CD4-positive, alpha-beta T cell treated with Interleukin-12 subunit alpha and Interleukin-12 subunit beta, for 1 hour (primary cell): ENCODE measurements at places on chromosomes 7 and 10.

- DNase-seq, result no peak
Observed at GRCh38 chr7:31271641-31272405, 68.7 kb downstream of the NEUROD6 start.

- DNase-seq, result no peak
Observed at GRCh38 chr10:10872035-10872673, 145.5 kb upstream of the CELF2 start.

- DNase-seq, result no peak
Observed at GRCh38 chr10:120051671-120052070, 159.1 kb downstream of the SEC23IP start.

- no peak for DNase-seq
Observed at GRCh38 chr7:105210721-105211205, 178.0 kb downstream of the SRPK2 start.

- no peak for DNase-seq
Observed at GRCh38 chr7:122970740-122971725, 24.5 kb downstream of the TAS2R16 start.

GRCh38 chr10:91251430-91252056 lies 31.1 kb downstream of the PCGF5 start:
- DNase-seq, result peak; percentile 72

DNA sequence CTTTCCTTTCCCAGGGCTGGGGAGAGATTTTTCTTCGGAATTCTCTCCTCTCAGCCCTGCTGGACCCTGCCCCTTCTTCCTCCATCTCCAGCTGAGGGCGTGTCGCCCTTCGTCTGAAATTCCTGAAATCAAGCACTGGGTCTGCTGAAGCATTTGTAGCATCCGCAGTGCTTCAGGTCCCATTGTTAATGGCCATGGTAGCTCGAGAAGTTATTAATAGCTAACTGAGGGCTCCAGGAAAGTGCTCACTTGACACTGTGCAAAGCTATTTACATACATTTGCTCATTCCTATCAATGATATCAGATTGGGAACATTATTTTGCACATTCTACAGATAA lies 515 bp downstream of the FAM149B1 start:
- no peak for DNase-seq

GRCh38 chr10:60572511-60573194 lies 183.0 kb upstream of the ANK3 start:
- no peak for DNase-seq

- DNase-seq, result no peak
Observed at GRCh38 chr10:130190737-130191115, 54.5 kb downstream of the GLRX3 start.

DNA sequence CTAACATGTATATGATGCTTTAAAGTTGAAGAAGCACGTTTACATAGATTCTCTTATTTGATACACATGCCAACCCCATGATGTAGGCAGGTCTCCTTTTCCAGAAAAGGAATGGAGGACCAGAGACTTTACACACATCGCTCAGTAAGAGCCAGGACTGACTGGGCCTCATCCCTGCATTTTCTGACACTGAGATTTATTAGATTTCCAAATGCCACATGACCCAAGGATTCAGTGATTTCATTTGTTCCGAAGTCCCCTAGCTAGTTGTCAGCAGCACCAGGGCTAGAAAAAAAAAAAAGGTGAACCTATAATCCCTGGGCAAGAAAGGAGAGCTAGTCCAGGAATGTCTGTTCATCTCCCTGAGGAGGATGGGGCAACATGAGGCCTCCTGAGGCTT lies 143.3 kb upstream of the AGK start:
- no peak for DNase-seq

DNA sequence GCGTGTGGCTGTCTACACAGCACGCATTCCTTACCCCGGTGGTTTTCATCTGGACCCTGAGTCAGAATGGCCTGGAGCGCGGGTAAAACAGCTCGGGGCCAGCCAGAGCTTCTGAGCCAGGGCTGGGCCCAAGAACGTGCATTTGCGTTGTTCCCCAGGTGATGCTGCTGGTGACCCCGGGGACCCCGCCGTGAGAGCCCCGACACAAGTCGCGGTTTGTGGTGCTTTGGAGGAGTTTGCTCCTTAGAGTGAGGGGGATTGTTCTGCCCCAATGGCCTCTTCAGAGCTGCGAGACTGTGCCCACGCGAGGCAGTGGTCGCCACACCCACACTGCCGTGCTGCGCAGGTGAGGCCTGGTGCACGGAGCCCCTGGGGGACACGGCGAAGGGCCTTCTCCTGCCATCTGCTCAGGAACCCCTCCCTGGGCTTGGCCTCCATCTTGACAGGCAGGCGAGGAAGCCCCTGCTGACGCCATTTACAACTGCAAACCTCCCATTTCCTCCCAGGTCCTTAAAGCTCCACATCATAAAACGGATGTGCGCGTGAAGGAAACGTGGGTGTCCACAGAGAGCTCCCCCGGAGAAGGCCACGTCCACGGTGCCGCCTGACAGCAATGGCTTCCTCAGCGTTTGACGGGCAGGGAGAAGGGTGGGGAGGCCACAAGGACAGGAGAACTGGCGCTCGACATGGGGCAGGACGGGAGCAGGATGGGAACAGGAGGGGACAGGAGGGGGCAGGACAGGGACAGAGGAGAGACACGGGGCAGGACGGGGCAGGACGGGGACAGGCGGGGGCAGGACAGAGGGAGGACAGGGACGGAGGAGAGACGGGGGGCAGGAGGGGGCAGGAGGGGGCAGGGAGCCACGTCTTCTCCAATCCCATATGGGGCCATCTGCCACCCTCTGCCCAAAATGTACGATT lies 477.2 kb downstream of the DNAJB6 start:
- DNase-seq, result no peak

GRCh38 chr7:158999496-158999895 lies 143.1 kb downstream of the DYNC2I1 start:
- no peak for DNase-seq

DNA sequence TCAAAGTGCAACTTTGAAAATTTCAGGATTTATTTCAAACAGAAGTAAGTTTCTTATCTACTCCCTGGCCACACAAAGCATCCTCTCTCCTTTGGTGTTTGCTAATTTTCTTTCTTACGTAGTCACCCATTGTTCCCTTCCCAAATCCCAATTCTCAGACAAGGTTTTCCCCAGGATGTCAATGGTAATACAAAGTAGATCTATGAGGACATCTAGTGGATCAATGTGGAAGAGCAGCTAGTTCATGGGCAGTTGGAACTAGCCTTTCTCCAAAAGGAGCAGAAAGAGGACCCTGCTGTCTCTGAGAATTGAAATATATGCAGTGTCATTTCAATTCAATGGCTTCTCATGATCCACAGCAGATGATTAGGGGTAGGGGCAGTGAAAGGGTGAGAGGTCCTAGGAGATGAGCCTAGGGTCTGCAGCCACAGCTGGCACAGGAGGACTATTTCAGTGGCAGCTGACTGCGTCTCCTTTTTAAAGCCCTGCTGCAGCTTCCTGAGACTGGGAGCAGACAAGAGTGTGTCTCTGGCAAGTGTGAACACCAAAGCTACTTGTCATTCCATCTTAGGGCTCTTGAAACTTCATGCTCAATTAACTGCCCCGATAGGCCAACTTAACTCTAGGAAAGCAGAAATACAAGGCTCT lies 632.6 kb downstream of the KCNMA1 start:
- peak; percentile 6 for DNase-seq

- no peak for DNase-seq
Observed at GRCh38 chr10:74891053-74891452, 64.7 kb downstream of the KAT6B start.

DNA sequence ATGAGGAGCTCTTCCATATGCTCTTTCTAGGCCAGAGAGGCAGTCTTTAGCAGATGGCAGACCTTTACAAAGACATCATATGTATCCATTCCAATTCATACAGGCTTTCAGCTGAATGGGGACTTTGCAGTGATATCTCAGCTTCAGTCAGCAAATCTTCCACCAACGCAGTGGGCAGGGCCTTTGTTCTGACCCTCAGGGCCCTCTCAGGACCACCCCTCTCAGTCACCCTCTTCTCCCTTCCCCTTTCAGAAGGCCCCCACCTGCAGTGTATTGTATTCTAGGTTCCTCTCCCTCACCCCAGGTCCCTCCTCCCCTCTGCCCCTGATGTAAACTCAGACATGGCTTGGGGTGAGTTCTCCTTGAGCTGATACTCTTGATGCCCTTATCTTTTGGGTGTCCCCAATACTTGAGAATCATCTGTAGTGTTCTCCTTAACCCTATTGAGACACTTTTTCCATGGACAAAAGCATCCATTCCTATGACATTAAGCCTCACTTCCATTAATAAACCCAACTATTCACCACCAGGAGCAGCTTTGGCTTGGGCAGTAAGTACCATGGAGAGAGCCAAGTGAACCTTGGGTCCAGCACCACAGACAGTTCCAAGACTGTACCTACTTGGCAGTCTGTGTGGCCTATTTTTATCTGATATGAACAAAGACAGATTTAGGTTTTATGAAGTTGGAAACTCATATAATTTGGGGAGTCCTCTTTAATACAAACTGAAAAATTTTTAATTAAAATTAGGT lies 62.7 kb downstream of the ADCYAP1R1 start:
- DNase-seq, result no peak

GRCh38 chr10:6871128-6871527 lies 291.1 kb upstream of the PRKCQ start:
- DNase-seq, result no peak

DNA sequence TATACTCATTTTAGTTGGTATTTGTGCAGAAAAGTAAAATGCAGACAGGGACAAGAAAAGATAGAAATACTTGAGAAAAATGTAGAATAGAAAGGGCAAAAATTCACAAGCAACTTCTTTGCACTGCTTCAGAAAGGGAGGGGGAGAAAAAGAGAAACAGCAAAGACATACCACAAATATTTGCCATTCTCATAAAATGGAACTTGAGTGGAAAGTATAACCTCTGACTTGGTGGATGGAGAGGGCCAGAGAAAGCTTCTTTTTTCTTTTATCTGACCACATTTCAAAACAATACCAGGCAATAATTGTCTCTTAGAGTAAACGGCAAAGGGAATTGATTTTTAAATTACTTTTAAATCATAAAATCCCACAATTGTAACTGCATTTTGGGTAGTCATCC lies 35.8 kb upstream of the TRUB1 start:
- DNase-seq, result no peak

DNA sequence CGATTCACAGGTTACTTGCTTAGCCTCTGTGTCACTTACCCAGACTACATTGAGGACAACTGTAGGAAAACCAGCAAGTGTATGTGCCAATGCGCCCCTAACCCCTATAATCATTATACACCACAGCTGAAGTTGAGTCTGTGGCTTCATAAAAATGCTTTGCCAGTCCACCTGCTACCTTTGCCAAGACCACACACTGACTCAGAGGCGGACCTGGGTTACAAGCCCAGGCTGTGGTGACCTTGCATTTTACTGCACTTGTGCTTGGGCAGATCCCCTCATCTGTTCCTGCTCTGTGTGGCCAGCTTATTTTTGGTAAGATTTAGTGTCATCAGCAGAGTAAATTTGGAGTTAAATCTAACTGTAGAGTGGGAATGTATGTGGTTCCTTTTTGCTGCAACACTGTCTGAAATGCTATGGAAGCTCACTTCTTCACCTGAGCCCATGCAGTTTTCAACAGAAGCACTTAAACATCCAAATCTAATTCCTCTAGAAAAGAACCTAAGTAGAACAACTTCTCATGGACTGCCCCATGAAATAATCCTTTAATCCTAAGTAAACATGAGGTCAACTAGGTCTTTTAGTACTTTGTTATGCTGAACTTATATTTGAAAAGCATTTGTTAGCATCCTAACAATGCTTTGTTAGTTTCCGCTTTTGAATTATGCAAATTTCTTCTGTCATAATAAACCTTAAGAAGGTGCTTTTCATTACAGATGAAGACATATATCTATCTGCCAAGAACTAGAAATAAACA lies 96.2 kb upstream of the AMPH start:
- DNase-seq, result no peak

- no peak for DNase-seq
Observed at GRCh38 chr10:124282326-124282725, 136.4 kb downstream of the OAT start.

DNA sequence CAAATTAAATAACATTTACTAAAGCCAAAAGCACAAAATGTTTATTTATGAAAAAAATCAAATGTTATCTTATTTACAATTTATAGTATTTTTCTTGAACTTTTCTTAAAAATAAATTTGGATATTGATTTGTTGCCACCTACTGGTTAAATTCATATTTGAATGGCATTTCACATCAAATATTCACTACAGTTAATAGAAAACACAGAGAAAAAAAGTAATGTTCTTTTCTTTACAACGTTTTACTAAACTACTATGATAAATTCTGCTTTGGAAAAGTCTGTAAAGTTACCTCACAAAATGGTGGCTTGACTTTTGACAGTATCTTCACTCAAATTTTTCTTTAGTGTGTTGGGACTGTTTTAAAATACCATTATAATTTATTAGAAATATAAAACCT lies 52.7 kb downstream of the SRPK2 start:
- peak; percentile 24 for DNase-seq

- DNase-seq, result no peak
Observed at GRCh38 chr7:128997181-128997580, 57.7 kb downstream of the TNPO3 start.

- no peak for DNase-seq
Observed at GRCh38 chr7:40733578-40733977, 598.8 kb downstream of the SUGCT start.

- DNase-seq, result no peak
Observed at GRCh38 chr10:121245754-121246153, 352.5 kb downstream of the FGFR2 start.

DNA sequence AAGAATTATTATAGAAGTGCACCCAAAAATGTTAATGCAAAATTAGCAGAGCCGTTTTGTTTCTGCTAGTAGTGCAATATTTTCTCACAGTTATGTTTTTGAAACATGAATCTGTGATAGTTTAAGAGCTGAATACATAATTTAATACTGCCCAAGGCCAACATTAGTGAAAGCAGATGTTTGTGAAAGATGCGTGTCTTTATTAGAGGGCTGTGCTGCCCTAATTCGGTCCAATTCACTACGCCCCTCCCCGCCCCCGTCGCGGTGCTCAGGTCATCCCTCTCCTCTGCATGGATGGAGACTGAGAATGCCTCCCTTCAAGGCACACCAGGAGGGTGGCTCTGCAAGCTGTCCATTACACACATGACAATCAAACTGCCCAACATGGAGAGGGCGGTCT lies 172.0 kb downstream of the TEX36 start:
- DNase-seq, result no peak

DNA sequence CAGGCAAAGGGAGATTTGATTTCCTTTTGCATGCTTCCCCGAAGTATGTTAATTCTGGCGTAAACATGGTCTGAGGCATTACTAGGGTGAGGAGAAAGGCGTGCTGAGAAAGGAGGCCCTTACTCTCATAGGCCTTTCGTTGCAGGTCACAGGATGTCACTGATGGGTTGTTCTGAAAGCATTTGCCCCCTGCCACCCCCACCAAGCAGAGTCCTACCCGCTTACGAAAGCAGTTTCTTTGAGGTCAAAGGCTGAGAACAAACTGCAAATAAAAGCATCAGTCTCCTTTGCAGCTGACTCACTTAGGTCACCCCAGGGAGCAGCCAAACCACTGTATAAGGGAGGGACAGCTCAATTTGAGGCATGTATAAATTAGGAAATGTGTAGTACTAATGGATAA lies 57.1 kb downstream of the BPGM start:
- no peak for DNase-seq

DNA sequence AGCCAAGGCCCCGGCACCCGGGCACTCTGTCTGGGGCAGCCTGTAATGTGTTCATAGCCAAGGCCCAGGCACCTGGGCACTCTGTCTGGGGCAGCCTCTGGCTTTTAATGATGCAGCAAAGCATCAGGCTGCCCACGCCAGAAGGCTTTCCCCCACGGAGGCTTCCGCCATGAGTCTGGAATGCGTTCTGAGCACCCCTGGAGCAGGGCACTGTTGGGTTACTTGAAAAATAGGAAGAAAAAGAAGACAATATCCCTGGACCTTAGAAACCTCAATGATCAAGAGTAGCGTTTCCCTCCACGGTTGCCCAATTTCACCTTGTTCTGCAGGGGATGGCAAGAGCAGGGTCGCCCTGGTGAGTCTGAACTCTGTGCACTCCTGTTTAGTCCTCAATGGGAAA lies 565.0 kb downstream of the PTPRN2 start:
- DNase-seq, result no peak
